Naive thymus-derived CD8-positive, alpha-beta T cell (primary cell): ENCODE measurements at places on chromosomes 13 and 19.
A peak's percentile ranks its signal among the peaks of the same experiment; 100 is the strongest.

DNA sequence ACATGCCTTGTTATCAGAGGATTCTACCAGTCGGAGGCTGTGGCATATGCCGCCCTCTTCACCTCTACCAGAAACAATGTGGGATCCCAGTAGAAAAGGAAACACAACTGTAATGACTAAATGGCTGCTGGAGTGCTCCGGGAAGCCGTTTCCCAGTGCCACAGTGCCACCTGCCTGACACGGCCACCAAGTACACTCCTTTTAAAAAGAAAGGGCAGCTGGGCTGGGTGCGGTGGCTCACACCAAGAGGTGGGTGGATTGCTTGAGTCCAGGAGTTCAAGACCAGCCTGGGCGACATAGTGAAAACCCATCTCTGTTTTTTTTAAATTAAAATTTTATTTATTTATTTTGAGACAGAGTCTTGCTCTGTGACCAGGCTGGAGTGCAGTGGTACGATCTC lies 67.3 kb downstream of the TRPM4 start:
- no peak for DNase-seq

GRCh38 chr19:18932216-18932841 lies 8.7 kb downstream of the HOMER3 start:
- peak; percentile 56 for DNase-seq

- DNase-seq: no peak
These were observed 111.7 kb downstream of the MIPEP start for GRCh38 chr13:23777575-23777870.

DNA sequence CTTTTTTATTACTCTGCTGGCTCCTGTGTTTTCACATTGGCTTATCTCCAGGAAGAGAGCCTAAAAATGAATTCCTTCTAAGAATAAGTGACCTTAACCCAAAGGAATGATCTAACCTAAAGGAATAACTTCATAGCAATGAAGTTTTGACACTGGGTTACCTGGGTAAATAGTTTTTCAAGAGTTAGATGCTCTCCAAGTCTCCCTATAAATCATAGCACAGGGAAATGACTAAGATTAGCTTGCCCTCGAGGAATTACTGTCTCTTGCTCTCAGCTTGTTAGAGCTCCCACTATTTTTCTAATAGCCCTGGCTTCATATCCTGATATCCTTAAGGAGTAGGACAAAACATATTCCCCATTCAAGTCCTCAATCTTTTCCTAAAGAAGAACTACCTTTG lies 66.3 kb downstream of the SPRY2 start:
- DNase-seq: no peak

DNA sequence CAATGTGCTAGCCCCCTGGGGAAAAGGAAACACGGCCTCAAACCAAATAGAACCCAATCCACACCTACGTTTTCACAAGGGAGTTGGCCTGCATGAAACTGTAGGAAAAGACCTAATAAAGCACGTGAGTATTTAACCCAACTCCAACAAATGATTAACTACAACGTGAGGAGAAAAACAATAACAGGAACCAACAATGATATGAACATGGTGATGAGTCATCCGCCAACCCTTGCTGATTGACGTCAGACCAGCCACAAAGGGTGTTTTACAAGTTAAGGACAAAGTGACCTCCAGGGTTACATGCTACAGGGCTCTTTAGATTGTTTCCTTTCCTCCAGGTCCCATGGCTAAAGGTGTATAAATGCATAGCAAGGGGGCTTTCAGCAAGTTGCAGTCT lies 460.5 kb downstream of the COG6 start:
- DNase-seq: no peak

DNA sequence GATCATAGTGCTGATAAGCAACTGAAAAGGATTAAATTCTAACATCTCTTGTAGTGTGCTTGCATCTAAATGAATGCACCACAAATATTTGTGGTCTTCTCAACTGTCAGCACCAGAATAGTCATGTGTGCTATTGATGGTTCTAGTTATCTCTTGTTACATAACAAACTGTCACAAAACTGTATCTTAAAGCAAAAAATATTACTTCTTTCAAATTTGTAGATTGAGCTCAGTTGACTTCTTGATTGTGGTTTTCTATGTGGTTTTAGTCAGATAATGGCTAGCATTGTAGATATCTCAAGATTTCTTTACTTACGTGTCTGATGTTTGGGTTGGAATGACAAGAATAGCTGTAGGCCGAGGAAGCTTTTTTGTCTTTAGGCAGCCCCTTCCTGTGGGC lies 431.3 kb downstream of the SLITRK6 start:
- no peak for DNase-seq

DNA sequence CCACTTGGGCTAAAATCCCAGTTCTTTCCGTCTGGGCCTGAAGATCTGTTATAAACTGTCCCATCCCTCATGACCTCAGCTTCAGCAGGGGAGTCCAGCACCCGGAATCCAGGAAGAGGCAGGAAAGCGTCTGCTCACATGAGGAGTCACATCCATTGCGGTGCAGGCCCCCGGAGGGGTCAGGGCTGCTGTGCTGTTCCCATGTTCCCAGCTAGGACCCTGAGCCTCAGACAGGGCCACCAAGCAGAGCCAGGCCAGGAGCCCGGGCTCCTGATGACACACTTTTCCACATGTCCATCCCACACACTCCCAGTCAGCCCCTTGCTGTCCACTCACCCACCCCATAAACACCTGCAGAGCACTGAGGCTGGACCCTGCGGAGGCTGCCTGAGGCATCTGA lies 45.3 kb upstream of the VSTM2B start:
- no peak for DNase-seq

DNA sequence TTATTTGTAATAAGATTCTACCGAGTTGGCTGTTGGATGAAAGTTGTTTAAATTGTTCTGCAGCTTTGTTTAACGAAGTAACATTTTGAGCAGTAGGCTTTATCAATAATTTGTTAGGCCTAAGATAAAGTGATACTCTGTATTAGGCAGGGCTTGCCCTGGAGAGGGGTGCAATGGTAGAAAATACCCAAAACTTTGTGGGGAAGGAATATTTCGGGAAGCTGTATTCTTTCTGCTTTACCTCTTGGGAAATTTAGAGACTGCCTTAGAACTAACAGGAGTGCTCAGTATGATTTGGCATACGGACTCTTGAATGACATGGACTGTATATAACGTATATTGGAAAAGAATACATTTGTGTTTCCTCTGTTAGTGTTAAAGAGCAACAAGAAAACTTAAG lies 2.5 kb downstream of the PDS5B start:
- DNase-seq: no peak

DNA sequence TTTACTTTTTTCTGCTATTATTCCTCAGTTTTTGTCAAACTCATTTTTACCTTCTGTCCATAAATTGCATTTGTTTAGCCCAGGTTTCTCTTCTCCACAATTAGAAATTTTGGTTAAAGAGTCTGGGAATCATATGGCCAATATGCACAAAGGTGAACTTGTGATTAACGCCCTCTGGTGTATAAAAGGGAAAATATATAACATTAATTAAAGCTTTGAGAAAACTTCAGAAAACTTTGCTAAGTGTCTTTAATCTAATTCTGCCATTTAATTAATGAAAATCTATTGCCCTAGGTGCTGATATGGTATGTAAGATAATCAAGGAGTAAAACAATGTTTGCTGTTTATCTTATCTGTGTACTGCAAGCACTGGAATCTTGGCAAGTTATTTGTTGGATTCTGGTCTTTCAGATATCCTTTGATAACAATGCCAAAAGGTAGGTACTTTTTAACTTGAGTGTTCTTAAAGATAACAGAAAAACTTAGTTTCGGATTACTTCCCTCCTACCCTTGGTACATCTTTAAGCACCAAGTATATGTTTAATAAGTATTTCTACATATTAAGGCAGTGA lies 402.6 kb downstream of the SUCLA2 start:
- no peak for DNase-seq

- no peak for DNase-seq
These were observed 116.5 kb downstream of the RBM26 start for GRCh38 chr13:79289571-79289970.

DNA sequence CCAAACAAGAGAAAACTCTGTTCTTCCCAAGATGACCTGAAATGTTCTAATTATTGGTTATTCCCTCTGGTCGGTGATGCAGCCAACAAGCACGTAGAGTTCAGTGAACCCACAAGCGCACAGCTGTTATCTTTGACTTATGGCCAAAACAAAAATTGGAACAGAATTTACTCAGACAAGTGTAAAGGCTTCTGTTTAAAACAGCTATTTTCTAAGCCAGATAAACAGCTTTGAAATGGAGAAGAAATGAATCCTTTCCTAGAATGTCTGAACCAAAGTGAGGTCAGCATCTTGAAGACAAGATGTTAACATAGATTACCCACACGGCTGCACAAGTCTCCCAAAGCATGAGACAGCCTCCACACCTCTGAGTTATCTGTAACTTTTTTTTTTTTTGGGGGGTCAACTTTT lies 669.2 kb downstream of the DIAPH3 start:
- DNase-seq: no peak

DNA sequence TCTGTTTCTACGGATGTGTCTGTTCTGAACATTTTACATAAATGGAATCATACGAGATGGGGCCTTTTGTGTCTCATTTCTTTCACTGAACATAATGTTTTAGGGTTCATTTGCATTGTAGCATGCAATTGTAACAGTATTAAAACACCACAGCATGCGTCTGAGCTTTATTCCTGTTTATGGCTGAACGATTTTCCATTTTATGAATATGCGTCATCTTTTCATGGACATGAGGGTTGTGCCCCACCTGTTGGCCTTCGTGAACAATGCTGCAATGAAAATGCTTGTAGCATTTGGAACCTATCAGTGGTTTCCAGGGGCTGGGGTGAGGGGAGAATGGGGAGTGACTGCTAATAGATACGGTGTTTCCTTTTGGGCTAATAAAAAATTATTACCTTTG lies 5.1 kb downstream of the OR10H1 start:
- DNase-seq: no peak

- DNase-seq: no peak
These were observed 70.5 kb downstream of the ZNF536 start for GRCh38 chr19:30442674-30443073.

GRCh38 chr19:3531716-3532115 lies 7.3 kb upstream of the TEKTIP1 start:
- DNase-seq: no peak

GRCh38 chr13:46687810-46688209 lies 109.2 kb downstream of the ESD start:
- no peak for DNase-seq

- peak; percentile 21 for DNase-seq
These were observed 717 bp downstream of the SPRYD7 start for GRCh38 chr13:49935171-49936074.

DNA sequence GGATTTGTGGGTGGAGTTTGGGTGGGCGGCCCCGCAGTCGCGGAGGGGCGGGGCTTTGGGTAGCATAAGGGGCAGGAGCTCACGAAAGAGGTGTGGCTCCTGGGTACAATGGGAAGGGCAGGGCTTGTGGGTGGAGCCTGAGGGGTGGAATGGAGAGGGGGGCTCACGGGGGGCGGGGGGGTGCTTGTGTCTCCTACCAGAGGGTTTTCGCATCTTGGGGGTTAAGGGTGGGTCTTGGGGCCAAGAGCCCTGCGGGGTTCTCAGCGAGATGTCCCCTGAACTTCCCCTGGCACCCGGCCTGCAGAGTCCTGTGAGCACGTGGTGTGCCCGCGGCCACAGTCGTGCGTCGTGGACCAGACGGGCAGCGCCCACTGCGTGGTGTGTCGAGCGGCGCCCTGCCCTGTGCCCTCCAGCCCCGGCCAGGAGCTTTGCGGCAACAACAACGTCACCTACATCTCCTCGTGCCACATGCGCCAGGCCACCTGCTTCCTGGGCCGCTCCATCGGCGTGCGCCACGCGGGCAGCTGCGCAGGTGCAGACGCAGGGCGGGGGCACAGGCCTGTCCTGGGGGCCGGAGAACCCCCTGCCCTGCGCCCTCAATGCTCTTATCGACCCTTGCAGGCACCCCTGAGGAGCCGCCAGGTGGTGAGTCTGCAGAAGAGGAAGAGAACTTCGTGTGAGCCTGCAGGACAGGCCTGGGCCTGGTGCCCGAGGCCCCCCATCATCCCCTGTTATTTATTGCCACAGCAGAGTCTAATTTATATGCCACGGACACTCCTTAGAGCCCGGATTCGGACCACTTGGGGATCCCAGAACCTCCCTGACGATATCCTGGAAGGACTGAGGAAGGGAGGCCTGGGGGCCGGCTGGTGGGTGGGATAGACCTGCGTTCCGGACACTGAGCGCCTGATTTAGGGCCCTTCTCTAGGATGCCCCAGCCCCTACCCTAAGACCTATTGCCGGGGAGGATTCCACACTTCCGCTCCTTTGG lies 5.1 kb downstream of the FSTL3 start:
- DNase-seq: peak; percentile 73

DNA sequence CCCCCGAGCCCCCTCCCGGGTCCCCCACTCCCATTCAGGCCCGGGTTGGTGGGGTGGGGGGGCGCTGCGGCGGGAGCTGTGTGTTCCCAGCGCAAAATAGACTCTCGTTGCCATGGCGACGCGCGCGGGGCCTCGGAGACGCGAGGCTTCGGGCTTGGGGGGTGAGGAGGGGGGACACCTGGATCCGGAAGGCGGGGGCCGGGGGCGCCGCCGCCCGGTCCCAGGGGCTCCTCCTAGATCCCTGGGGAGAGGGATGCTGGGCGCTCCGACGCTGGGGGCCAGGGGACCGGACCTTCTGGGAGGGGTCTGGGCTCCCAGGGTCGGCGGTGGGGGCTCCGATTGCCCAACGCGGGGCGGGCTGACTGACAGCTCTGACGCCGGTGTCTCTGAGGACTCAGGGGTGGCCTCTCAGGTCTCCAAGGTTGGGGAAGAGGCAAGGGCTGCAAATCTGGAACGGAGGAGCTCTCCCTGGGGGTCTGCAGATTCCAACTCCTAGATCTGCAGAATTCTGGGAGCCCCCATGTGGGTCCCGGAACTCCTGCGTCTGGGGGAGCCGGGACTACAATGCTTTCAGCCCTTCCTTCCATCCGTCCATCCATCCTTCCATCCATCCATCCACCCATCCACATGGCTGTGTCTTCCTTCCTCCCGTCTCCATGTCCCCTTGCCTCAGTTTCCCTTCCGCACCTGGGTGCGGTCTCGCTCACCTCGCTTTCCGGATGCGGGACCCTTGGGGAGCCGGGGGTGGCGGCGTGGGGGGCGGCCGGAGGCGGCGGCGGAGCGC lies 9.1 kb upstream of the SHISA7 start:
- peak; percentile 57 for DNase-seq

DNA sequence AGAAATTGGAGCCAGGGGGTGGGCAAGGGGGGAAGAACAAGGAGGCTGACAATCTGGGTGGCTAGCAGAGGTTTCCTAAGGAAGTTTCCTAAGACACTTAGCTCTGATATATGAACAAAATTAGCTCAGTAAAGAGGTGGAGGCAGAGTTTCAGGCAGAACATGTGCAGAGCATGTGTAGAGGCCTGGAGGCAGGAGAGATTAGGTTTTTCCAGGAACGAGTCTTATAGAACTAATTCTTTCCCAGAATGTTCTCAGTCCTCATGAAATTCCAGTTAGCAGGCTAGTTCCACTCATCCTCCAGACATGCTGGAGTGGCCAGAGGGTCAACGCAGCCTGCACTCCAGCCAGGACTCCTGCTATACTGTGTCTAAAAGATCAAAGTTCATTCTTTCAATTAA lies 184.7 kb downstream of the LACC1 start:
- no peak for DNase-seq

DNA sequence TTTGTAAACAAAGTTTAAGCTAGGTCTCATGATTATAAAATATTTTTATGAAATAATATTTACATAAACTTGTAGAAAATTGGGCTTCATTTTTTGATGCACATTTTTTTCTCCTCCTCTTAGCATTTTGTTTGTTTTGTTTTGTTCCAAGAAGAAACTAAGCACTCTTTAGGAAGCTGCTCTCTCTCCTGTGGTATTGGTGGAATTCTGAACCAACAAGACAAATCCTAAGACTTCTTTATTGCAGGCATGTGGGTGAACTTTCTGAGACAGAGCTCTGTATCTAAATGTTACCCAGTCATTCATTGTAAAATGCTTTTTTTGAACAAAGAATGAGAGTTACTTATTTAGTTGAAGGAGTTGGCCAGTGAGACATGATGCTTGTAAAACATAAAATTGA lies 39.3 kb downstream of the LMO7 start:
- no peak for DNase-seq
